Omental fat pad (tissue), 4 donors: ENCODE measurements at places on chromosomes 4 and X.

DNA sequence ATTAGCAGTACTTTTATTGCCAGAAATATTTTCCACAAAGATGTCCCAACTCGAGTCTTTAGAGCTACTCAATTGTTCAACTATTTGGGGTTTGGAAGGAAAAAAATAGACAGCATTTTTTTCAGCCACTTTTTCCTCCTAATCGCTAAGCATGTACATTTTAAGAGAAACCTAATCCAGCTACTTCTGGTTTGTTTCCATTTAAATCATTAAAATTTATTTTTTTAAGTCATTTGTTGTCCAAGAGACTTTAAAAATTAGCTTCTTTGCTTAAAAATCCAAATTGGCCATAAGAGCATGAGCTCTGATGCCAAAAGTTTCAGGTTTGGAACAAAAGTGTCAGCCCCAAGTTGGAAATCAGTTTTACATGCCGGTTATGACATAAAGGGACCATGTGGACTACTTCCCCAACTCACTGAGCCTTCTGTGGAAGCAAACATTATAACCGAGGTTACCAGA is 186.3 kb upstream of the INTU start:
- no peak for DNase-seq

DNA sequence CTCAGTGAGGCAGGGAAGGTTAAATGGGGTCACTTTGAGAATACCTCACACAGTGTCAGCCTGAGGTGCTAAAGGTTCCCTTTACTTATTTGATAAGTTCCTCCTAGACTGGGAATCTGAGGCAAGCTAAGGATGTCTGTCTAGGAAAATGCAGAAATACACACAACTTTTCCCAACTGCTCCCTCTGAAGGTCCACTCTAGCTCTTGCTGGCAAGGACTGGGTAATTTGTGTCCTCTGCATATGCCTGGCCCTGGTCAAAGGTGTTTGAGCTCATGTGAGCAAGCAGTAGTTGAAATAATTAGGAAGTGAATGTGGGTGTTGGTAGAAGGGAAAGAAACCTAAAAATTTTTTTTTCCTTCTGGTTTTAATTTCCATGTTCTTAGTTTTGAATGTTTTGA is 21.3 kb downstream of the TXLNG start:
- DNase-seq: no peak

GRCh38 chrX:101025126-101025525 is 26.8 kb downstream of the TRMT2B start:
- no peak for DNase-seq

- no peak for DNase-seq
These were observed 15.6 kb downstream of the DCK start for GRCh38 chr4:71009086-71009485.

- DNase-seq: no peak
These were observed 975.9 kb downstream of the STIM2 start for GRCh38 chr4:27836523-27836922.
